GM04504 (cell line): ENCODE measurements at places on chromosomes 7 and 10.

GRCh38 chr10:110113670-110114337 lies 93.6 kb upstream of the MXI1 start:
- DNase-seq, result no peak

DNA sequence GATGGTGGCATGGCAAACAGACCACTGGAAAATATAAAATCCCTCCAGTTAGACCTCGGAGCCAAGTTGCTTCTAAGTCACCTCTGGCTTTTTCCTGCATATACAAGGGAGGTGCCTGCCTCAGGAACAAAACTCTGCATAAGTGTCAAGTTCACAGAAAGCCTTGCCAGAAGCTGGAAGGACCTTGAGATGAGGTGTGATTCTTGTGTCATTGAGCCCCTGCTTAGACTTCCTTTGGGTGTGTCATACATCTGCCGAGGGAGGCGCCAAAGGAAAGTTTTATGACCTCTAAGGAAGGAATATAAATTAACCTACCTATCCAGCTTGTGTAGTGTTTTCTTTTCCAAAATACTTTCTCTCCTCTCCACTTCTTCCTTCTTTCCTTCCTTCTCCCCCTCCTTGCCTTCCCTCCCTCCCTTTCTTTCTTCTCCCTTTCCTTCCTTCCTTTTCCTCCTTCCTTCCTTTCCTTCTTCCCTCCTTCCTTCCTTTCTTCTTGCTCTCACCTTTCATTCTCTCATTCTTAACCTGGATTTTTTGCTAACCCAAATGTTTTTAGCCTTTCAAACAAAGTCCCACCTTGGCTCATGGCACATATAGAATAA lies 75.2 kb downstream of the TRIL start:
- DNase-seq, result no peak

DNA sequence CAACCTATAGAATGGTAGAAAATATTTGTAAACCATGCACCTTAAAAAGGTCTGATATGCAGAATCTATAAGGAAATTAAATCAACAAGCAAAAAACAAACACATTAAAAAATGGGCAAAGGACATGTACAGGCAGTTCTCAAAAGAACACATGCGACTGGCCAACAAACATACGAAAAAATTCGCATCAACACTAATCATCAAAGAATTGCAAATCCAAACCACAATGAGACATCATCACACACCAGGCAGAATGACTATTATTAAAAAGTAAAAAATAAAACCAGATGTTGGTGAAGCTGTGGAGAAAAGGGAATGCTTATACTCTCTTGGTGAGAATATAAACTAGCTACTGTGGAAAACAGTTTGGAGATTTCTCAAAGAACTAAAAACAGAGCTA lies 33.2 kb downstream of the TMEM229A start:
- no peak for DNase-seq

DNA sequence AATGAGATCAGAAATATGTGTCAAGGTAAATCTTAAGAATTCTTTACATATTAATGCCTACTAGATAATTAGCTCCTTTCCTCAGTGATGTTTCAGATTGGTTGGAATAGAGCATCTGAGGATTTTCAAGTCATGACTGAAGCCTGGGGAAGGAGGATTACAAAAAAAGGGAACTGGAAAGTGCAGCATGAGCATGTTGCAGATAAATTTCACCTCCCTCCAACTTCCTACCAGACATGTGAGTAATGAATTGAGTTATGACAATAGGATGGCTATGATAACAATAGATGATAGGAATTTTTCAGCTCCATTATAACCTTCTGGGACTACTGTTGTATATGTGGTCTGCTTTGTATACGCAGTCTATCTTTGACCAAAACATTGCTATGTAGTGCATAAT lies 104.2 kb upstream of the RAB18 start:
- no peak for DNase-seq

GRCh38 chr10:70622981-70623844 lies 20.7 kb upstream of the PRF1 start:
- DNase-seq, result peak; percentile 31

DNA sequence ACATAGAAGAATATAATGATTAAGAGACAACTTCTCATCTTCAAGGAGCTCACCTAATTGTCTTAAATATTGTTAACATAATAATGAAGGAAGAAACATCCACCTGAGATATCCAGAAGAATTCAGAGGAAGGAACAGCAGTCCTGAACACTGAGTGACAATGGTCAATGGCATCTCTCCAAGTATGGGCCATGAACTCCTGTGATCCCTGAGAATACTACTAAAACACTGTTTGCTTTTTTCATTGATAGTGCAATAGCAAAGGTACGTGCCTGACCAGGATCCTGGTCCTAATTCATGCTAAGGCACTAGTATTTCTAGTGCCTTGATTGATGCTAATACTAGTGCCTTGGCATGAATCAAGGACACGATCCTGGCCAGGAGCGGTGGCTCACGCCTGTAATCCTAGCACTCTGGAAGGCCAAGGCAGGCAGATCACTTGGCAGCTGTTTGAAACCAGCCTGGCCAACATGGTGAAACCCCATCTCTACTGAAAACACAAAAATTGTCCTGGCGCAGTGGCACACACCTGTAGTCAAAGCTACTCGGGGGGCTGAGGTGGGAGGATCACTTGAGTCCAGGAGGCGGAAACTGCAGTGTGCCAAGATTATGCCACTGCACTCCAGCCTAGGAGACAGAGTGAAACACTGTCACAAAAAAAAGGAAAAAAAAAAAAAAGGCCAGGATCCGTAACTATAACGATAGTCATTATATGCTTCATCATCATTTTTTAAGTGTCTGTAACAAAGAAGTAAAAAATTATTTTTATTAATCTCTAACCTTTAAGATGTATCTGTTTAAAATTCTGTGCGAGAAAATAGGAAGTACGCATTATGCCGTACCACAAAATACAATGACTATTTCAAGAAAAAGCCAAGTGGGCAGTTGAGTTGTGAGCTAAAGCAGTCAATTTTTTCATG lies 49.1 kb downstream of the SRPK2 start:
- DNase-seq, result no peak

- no peak for DNase-seq
These were observed 33.9 kb downstream of the TMEM229A start for GRCh38 chr7:123998921-123999320.

DNA sequence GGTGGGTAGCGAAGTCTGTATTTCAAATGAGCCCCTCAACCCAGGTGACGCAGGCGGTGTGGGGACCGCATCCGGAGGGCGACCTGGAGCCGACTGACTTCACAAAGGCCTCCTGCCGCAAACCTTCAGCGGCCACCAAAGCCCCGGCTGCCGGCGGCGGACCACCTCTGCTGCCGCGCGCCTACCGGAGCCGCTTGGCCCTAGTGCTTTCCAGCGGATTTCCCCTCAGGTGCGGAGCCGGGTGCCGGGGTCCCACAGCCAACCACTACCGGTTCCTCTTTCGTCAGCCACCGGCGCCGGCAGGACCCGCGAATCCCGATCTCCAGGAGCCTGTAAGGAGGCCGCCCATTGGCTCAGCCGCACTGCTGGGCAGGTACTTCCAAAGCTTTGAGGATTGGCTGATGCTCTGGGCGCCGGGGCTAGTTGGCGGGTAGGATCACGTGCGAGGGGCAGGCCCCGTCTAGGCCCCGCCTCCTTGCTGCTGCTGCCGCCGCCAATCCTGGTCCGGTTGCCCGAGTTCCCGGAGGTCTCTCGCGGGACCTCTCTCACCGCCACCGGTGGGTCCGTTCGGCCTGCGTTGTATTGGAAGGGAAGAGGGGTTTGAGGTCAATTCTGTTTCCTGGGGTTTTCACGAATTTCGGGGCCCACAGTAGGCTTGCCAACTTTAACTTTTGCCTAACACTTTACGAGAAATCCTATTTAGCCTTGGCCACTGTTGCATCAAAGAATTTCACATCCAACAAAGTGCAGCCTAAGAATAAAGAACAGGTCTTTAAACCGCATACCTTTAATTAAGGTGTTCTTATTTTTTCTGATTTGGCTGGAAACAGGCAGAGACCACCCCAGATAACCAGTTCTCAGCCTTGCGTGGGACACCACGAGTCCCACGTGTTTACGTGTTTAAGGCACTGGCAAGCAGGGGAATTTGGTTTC lies at the start of gene GSTO2:
GSTO2 (plus strand) TSS at position 472 of the 933 bp plus-strand sequence. CDS start 5,732 bp downstream, outside the sequence.
- DNase-seq, result peak; percentile 67

- DNase-seq, result no peak
These were observed 128.5 kb upstream of the TNS3 start for GRCh38 chr7:47710201-47710935.

GRCh38 chr7:3404501-3404900 lies 103.4 kb downstream of the SDK1 start:
- peak; percentile 2 for DNase-seq

DNA sequence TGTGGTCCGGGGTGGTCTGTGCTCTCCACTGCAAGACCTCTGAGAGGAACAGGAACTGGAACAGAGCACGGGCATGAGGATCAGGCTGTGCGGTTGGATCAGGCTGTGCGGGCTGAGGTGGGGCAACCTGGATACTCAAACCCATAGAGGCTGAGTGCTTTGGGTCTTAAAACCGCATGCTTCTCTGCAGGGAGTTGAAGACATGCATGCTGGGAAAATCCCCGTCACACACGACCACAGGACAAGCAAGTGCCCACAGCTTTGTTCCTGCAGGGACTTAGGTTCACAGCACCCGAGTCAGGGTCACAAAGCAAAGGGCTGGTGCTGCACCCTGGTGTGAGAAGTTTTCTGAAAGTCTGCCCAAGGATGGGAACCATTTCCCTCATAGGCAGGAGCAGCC lies 221.2 kb downstream of the ZMYND11 start:
- no peak for DNase-seq

- no peak for DNase-seq
These were observed 139.1 kb upstream of the SORCS3 start for GRCh38 chr10:104501864-104502579.

DNA sequence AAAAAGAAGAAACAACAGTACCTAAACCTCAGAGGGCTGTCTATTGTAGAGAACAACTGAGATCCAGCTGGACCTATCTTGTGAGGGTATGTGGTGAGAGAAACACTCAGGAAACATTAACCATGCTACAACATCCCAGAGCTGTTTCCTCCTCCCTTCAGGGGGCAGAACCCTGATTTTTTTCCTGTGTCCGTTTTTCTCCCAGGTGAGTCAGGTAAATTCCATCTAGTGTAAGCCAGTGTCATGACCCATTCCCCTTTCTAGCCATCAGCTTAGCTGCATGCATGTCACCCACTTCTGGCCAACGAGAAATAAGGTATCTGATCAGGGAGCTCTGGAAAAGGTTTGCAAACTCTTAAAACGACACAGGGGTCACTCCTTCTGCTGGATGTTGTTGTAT lies 103.8 kb downstream of the DNMBP start:
- no peak for DNase-seq

DNA sequence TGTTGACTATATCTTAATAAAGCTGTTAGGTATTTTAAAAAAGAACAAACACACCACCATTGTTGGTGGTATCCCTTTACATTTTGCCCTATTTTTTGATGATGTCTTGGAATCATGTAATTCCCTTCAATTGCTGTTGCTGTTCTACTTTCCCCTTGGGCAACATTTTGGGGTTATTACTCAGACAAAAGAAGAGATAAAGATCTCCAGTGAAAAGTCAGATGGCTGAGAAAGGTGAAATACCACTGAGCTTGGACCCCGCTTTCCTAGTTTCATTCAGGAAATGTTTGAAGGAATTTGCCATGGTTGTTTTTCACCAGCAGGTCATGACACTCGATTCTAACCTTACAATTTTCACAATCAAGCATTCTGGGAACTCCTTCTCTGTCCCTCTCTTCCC lies 84.6 kb downstream of the MACC1 start:
- no peak for DNase-seq

- DNase-seq, result no peak
These were observed 57.1 kb downstream of the ABCB1 start for GRCh38 chr7:87543623-87544022.

DNA sequence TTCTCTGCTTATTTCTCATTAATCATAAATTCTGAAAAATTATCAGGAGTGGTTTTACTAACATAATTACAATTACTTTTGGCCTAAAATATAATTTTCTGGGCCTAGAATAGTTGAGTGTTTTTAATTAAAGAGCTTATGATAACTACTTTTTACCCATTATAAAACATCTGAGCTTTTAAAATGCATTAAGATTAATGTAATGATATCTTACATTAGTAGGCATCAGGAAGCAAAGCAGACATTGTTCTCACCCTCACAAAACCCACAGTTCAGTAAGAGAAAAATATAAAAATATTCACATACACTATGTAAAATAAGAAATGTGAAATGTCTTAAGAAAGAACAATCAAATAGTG lies 443.7 kb upstream of the SEMA3A start:
- DNase-seq, result no peak

DNA sequence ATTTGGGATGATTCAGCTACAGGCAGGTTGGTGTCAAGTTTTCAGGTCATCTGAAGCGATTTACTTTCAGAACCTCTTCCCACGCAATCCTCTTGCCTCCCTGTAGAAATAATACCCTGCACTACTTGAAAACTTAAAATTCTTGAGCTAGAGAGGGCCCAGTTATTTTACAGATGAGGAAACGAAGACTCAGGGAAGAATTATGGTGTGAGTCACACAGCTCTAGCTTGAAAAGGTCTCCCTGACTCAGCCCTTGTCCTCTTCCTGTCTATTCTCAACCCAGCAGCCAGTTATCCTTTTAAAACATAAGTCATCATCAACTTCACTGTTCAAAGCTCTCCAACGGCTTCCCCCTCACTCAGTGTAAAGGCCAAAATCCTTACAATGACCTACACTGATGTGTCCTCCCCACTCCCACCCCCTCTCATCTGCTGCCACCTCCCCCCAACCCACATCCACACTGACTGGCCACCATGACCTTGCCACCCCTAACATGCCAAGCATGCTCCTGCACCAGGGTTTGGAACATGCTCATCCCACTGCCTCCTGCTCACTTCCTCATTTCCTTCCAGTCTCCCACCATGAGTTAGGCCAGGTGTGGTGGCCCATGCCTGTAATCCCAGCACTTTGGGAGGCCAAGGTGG lies 3.4 kb downstream of the DNMBP start:
- DNase-seq, result peak; percentile 87

DNA sequence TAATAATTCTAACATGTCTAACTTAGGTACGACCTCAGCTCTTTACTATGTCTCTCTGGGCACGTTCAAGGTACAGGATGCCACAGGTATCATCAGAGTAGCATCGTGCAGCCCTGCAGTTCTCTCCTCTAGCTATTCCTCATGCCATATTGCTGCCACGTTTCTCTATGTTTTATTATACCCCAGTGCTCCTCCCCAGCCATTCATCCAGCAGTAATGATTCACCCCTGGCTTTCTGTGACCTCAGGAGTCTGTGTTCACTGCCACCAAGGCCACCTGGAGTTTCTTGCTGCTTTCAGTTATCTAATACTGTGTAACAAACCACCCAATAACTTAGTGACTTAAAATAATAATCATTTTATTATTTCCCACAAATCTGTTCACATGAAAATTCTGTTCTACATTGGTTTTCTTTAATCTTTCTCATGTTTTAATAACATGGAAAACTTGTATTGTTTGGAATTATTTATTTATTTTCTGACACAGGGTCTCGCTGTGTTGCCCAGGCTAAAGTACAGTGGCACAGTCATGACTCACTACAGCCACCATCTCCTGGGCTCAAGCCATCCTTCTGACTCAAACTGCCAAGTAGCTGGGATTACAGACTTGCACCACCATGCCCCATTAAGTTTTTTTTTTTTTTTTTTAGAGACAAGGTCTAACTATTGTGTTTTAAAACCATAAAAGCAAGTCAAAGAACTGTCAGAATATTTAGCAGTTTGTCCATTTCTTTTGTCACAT lies 21.8 kb downstream of the REEP3 start:
- DNase-seq, result no peak
